ENCODE measurements at places on chromosomes 3 and 15.

GRCh38 chr3:193010191-193010590 is 92.5 kb upstream of the MB21D2 start:
- no peak for DNase-seq

GRCh38 chr3:45844616-45845015 is 2.7 kb upstream of the LZTFL1 start:
- no peak for DNase-seq

DNA sequence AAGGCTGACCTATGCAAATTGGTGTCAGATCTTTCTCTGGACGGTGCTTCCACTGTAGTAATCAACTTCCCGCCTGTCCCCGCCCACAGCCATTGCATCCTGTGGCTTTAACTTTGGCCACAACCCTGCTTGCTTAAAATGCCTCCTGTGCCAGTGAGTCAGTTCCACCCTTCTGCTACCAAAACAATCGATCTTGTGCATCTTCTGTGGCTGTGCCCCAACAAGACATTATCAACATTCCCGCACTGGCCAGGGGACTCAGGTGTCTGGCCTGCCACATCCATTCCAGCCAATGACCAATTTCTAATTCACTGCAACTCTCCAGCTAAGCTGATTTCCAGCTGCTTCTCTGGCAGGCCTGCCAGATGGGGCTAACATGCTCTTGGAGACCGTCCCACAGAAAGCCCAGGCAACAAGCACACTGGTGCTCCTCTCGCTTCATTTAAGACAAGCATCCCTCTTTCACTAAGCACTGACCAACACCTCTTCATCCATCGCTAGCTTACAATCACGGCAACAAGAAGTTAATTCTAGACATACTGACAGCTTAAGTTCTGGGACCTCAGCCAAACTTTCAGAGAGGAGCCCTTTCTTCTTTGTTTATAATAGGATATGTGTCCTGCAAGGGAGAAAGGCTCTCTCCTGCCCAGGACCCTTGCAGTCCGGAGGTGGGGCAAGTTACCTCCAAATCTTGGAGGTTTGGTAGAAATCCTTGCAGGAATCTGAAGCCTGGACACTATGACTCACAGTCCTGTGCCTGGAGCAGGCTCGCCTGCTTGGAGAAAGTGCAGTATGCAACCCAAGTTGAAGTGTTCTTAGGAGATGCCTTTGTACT is 6.7 kb downstream of the CA12 start:
- peak; percentile 80 for DNase-seq

DNA sequence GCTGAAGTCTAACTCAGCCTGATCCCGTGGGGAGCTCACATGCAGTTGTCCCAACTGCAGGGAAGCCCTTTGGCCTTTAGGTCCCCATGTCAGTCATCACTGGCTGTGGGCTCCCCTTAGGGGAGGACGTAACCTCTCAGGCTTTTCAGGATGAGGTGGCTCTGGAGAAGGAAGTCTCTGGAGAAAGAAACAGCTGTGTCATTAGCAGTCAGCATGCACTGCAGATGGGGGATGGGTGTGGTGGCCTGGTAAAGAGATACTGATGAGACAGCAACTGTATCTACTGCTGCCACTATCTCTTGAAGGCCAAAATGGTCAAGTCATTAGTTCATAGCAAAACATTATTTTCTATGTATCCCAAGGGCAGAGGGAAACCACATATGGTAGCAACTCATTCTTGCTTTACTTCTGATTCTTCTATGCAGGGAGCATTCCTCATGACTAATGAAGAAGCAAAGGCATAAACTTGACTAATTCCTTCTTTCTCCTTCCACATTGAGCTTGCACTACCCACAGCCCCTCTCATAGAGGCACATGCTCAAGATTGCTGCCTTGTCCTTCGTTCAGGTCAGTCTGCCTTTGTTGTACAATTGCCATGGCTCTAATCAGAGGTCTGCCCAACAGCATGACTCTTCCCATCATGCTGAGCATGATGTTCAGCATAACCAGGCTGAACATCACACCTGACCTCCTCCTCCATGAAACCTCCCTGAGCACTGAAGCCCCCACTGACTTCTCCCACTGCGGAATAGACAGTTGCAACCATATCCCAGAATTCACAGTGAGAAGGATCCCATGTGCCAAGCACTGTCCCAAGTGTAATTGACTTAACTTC is 47.8 kb upstream of the TMEM158 start:
- peak; percentile 49 for DNase-seq

DNA sequence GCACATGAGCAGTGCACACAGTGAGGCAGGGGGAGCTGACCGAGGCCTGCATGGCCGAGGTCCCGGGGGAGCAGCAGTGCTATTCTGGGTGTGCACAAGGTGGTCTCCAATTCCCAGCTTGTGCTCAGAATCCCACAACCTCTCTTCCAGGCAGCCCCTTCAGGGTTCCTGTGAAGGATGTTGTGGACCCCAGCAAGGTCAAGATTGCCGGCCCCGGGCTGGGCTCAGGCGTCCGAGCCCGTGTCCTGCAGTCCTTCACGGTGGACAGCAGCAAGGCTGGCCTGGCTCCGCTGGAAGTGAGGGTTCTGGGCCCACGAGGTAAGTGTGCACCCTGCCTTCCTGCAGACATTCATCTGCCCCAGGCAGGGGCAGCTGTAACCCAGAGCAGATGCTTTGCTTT is 80.2 kb downstream of the DNASE1L3 start:
- DNase-seq: no peak

DNA sequence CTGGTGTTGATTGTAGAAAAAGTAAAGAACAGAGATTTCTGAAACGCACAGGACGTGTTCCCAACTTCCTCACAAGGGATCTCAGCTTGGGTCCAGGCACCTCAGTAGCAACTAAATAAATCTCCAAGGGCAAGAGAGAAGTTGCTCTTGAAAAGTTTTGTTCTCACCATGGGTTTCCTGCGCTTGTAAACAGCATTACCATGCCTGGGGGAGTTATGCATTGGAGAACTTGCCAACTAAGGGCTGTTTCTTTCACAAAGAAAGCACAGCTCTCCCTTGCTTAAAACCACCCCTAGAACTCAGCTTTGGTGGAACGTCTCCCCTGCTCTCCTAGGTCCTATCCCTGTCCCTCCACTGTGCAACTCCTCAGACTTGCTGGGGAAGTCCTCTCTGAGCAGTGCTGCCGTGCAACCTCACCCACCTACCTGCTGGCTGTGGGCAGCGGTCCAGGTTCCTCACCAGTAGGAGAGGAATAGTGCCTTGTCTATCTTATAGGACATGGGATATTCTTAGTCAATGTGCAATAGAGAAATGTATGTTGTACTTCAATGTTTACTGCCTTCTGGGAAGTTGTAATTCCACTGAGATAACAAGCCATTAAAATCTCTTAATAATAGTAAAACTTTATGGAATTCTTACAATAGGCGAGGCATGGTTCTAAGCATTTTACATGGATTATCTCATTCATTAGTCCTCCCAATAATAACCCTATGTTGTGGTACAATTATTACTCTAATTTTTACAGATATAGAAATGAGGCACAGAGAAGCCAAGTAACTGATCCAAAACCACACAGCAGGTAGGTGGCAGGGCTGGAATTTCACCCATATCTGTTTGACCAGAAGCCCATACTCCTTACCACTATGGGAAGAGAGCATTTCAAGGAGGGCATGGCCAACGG is 51.5 kb downstream of the UMPS start:
- DNase-seq: no peak

- DNase-seq: no peak
These were observed 24.8 kb downstream of the GRAMD2A start for GRCh38 chr15:72172796-72173195.

DNA sequence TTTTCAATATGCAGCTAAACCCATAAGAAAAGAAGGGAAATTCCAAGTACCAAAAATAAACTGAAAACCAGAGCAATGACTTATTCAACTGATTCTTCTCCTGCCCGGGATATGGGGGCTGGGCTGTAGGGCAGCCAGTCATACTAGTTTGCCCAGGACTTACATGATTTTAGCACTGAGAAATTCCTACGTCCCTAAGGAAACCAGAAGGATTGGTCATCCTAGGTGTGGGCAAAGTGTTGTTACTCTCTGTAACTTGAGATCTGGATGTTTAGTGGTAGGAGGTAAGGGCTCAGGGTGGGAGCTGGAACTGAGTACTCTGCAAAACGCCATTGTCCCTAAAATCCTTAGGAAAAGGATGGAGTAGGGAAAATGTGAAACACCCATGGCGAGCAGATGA is 1.2 kb upstream of the DAZL start:
- DNase-seq: no peak

- DNase-seq: no peak
These were observed 1.2 kb downstream of the RASGRF1 start for GRCh38 chr15:79089331-79089889.

DNA sequence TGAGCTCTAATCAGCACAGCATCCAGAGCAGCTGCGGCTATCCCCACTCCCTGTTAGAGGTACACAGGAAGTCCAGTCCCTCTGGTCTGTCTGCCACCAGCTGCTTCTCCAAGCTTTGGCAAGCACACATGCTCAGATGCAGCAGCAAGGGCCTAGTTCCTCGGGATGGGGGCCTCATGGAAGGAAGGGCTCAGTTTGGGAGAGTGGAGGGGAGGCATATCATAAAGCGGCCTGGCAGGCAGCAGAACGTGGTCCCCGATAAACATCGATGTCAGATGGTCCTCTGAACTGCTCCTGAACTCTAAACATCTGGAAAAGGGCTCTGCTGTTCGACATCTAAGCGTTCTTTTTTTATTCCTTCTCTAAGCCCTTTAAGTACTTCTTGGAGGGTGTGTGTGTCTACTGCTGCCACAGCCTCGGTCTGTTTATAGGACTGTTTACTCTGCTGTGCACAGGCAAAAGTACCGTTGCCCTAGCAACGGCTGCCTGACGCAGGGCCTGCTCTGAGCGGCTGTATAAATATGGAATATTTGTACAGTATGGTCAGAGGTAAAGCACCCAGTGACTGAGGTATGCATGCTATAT is 74.6 kb downstream of the PRICKLE2 start:
- peak; percentile 99 for DNase-seq

DNA sequence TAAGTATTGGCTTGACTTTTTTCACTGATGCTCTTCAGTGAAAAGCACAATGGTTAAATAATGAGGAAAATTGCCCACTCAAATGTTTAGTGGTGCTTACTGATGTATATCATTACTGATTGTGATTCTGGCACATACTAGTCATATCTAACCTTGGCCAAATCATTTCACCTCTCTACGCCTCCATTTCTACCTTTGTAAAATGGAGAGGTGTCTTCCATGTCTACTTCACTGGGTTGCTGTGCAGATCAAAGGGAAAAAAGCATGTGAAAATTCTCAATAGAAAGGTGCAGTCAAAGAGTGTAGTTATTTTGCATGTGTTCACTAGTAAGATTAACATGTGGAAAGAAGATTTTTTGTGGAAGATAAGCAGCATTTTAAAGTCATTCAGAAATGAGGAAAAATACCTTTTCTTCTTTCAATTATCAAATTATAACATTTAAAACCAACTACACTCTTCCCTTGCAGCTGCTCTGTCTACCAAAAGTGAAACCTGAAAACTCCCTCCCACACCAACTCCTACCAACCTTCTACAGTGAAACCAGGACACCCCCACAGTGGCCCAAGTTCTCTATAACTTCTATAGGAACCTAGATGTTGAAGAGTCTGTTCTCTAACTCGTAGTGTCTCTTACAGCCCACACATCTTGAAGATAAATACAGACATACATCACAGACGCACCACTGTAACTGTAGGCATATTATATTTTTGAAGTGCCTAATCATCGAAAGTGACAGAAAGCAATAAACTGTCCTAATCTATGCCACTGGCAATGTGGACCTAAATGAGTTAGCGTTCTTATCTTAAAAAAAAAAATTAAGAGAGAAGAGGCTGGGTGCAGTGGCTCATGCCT is 1.4 kb downstream of the CD200R1 start:
- no peak for DNase-seq

DNA sequence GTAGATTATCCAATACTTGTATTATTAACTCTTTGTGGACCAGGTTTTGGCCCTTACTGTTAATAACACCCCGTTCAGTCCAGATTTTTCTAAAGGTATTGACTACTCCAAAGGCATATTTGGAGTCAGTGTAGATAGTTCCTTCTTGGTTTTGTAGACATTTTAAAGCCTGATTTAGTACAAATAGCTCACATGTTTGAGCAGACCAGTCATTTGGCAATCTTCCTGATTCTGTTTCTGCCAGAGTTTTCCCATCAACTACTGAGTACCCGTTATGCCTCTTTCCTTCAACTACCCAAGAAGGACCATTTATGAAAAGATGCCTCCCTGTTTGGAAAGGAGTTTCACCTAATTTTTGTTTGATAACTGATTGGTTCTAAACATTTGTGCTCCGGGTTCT is 82.0 kb downstream of the CHCHD4 start:
- peak; percentile 48 for DNase-seq

- peak; percentile 20 for DNase-seq
These were observed 245.7 kb downstream of the FGF12 start for GRCh38 chr3:192481638-192482037.

- DNase-seq: no peak
These were observed 804.6 kb downstream of the EPHA3 start for GRCh38 chr3:89912031-89912430.

DNA sequence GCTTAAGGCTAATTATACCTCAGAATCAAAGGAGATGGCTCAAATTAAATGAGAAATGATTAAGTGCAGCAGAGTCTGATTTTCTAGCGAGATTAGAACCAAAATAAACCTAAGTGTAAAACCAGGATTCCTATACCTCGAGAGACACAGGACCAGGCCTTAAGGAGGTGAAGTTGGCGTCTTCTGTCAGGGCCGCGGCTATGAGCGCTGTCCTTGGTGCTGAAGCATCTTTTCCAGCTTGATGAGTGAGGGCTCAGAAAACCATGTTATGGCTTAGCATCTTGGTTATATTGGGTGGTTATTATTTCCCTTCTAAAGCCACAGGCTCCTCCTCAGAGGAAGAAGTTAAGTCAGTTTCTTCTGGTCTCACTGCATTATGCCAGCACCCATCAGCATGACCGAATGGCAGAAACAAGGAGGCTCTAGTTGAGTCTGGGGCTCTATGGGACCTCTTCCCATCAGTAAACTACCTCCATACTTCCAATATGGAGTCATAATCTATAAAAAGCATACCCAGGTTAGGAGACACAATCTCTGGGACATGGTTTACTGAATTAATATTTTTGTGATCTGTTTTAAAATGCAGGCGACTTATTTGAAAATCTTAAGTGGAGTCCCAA is 120.1 kb upstream of the NMNAT3 start:
- DNase-seq: peak; percentile 6

- DNase-seq: peak; percentile 35
These were observed 665.4 kb upstream of the CBLB start for GRCh38 chr3:106534206-106534605.

- no peak for DNase-seq
These were observed 248.4 kb downstream of the ZNF385D start for GRCh38 chr3:21502656-21503055.

- DNase-seq: peak; percentile 73
These were observed 159.5 kb upstream of the LPP start for GRCh38 chr3:187994221-187995042.

GRCh38 chr3:36942638-36943248 is 2.1 kb downstream of the TRANK1 start:
- DNase-seq: no peak

Measured in IMR-90 (cell line).